ENCODE measurements at places on chromosomes 7 and 10.

- no peak for DNase-seq
Measured at GRCh38 chr7:158268816-158269535, 318.6 kb downstream of the PTPRN2 start.

DNA sequence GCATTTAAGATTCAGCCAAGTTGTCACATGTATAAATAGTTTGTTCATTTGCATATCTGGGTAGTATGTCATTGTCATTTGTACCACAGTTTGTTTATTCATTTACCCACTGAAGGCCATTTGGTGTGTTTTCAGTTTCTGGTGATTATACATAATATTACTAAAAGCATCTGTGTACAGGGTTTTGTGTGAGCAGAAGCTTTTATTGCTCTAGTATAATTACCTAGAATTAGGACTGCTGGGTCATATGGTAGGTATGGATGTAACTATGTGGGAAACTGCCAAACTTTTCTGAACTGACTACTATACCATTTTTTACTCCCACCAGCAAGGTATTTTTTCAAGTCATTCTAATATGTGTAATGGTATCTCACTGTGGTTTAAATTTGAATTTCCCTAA is 584.0 kb upstream of the GHITM start:
- DNase-seq: no peak

GRCh38 chr7:31327071-31327470 is 13.5 kb downstream of the NEUROD6 start:
- no peak for DNase-seq

- DNase-seq: no peak
Measured at GRCh38 chr7:96111405-96111804, 210.5 kb downstream of the SLC25A13 start.

- no peak for DNase-seq
Measured at GRCh38 chr7:13551503-13551902, 438.0 kb downstream of the ETV1 start.

DNA sequence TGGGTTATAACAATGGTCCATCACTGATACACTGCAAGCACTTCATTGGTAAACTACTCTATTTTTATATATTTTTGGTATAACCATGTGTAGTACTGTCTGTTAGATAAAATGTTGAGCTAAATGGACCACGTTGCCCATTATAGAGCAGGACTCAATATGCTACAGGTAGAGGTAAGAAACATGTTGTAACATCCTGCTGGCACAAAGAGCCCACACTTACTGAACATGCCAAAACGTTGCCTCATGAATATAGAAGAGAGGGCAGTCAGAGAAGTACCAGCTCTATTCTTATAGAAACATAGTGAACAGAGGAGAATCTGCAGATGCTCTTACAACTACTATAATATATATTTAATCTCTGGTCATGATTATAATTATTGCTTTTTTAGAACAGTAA is 18.4 kb upstream of the MET start:
- no peak for DNase-seq

DNA sequence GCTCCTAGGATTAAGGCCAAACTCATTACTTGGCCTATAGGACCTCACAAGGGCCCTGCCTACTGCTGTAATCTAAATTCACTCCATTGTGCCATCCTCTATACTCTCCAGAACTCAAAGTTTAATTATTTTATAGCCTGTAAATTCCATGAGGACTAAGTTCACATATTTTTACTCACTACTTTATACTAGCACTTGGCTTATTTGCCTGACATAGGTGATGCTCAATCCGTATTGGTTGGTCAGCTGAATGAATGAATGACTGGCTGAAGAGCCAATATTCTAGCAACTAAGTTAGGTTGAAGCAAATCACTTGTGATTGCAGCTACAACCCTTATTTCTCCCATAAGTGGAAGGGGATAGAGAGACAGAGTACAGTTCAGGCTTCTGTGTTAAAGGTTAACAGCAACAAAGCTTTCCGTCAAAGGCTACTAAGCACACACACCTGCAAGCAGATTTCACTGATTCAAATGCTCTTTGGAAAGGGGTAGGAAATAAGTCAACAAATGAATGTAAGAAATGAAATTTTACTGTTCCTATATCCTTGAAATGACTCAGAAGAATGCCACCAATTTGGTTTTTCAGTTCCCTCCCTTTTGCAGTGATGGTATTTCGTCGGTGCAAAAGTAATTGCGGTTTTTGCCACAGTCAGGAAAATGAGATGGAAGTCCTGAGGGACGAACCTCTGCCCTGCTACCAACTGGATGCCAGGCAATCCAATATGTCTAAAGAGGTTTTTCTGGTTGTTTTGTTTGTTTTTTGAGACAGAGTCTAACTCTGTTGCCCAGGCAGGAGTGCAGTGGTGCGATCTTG is 120.7 kb downstream of the COL28A1 start:
- no peak for DNase-seq

DNA sequence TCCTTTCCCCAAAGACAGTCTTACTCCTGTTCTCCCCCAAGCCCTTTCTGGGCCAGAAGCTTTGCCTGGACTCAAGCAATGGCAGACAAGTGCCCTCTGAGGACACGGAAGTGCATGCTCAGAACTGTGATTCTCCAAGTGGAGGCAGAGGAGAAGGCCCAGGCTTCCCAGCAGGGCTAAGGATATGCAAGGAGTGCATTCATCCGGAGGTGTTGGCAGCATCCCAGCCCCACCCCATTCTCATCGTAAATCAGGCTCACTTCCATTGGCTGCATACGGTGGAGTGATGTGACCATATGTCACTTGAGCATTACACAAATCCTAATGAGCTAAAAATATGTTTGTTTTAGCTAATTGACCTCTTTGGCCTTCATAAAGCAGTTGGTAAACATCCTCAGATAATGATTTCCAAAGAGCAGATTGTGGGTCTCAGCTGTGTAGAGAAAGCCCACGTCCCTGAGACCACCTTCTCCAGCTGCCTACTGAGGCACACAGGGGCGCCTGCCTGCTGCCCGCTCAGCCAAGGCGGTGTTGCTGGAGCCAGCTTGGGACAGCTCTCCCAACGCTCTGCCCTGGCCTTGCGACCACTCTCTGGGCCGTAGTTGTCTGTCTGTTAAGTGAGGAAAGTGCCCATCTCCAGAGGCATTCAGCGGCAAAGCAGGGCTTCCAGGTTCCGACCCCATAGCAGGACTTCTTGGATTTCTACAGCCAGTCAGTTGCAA is 1.4 kb upstream of the RBP3 start:
- DNase-seq: no peak

DNA sequence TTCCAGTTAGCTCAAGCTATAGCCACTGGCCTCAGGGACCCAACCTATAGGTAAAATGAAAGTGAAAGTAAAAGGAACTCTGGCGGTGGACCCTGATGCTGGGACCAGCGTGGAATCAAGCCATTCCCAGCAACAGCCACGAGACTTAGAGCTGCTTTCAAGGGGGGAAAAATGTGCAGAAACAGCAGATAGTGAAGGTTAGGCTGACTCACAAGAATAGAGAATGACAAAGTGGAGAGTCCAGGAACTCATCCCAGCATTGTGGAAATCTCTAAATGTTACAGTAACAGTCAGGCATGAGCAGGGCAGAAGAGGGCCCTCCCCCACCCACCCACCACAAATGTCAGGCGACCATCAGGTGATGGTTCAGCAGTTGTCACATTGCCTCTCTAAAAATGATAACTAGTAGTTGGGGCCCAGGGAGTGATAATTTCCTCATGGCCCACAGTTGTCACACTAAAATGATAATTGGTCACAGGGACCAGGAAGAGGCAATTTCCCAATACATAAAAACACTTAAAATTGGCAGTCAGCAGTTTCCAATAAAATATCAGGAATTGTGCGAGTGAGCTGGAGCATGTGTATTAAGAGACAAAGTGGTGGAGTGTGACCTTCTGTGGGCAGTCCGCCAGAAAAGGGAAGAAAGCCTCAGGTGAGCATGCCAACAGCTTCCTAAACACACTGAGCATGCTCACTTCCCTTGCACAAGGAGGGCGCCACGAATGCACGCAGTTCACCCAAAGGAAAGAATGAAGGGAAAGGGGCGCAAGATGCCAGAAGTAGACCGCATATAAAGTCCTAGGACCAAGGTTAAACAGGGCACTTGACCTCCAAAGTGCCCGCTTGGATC is 129.8 kb upstream of the PPP1R3A start:
- no peak for DNase-seq

DNA sequence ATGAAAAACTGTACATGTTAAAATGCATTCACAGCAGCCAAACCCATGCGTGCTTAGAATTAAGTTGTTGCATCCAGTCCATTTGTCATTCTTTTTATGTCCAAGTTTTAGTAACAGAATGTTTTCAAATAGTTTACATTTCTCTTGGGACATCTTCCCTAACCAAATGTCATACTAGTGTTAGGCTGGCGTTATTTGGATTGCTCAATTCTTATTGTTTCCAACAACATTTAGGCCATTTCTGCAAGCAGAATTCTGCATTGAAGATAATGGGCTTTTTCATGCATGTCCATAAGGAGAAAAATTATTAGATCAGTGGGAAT is 203.0 kb downstream of the HIBADH start:
- no peak for DNase-seq

GRCh38 chr10:4809156-4809555 is 16.9 kb upstream of the AKR1E2 start:
- DNase-seq: no peak

DNA sequence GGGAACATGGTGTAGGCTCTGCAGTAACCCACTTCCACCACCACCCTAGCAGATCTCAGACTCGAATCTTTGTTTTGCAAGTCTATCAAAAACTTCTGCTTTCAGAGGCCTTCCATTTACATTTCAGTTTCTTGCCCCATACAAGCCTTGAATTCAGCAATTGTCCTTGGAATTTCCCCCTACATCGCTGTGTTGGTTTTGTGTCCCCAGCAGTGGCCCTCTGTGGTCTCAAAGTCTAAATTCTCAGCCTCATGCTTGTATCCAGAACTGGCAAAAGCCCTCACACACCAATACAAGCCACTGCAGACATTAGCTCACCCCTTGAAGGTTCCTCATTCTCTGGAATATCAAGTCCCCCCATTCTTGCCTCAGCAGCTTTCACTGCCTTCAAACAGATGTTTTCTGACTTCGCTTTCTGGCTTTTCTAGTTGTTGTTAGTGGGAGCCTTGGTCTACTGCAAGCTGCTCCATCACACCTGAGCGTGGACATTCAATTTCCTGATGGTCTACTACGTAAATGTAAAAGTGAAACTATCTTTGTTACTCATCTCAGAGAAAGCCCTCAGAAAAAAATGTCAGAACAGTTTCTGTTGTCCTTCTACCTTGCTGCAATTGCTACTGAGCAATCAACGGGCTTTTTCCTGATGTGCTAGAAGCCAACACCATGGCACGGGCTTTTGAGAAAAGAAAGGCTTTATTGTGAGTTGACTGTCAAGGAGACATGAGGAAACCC is 1.8 kb upstream of the NUB1 start:
- no peak for DNase-seq

GRCh38 chr7:30549931-30550493 is 44.7 kb upstream of the GARS1 start:
- DNase-seq: no peak

DNA sequence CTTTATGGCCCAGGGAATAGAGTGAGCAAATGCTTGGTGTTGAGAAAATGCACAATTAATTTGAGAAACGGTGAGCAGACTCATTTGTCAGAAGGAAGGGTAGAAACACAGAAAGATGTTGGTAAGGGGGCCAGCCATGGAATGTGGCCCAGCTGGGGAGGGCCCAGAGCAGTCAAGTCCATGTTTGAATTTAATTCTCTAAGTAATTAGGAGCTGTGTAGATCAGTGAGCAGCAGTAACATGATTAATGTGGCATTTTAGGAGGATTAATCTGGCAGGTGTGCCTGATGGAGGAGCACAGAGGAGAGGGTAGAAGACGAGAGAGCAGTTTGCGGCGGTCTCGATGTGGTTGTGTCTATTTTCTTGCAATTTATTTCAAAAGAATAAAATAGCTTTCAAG is 218.7 kb downstream of the FRMD4A start:
- DNase-seq: no peak

GRCh38 chr10:106384496-106384895 is 780.0 kb downstream of the SORCS1 start:
- DNase-seq: no peak

DNA sequence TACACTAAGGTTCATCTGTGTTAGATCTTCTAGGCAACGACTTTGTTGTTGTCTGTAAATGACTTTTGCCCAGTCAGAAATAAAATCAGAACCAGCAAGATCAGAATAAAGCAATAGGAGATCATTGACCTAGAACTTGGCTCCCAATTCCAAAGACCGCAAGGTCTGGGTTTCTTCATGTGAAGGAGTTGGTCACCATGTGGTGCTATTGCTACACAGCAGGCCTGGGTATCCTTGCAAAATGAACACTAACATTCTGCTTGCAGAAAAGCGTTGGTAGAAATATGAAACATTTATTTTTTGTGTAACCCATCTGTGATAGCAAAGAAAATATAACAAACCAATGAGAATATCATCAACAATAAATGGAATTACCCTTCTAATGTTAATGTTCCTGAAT is 831.0 kb downstream of the NXPH1 start:
- no peak for DNase-seq

- DNase-seq: no peak
Measured at GRCh38 chr10:47397256-47397655, 13.2 kb upstream of the ZNF488 start.

DNA sequence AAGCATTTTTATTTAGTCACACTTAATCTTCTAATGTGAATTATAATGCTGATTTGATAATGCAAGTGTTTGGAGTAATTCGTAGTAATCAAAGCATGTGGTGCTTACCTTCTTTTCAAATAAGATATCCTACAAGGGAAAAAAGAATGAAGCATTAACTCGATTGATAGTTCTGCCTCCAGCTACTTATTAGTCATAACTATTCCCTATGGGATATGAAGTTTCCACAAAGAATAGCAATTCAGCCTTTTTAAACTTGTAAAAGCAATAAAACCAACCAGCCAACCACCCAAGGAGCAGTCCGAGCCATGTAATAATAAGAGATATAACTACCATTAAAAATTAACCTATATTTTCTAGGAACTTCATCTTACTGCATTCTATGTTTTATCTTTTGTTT is 11.6 kb downstream of the COL28A1 start:
- DNase-seq: no peak

DNA sequence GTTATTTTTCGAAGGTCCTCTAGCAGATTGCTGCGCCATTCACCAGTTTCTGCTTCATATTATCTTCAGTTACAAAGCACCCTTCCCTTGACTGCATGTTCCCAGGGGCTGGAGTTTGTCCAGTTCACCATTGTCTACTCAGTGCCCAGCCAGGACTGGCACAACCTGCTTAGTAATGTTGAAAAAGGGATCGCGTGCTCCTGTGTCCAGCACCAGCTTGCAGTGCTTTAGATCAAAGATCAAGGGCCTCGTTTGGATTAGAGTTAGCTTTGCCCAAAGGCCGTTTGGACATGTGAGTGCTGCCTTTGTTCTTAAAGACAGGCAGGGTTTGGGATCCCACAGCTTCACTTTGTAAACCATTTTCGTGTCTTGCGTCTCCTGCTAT is 867 bp downstream of the ATP6V0E2 start:
- DNase-seq: no peak

- DNase-seq: no peak
Measured at GRCh38 chr7:44541028-44541869, at the start of gene NPC1L1. NPC1L1 (minus strand) TSS chr7:44541330; CDS start chr7:44541259, 71 bp downstream.

DNA sequence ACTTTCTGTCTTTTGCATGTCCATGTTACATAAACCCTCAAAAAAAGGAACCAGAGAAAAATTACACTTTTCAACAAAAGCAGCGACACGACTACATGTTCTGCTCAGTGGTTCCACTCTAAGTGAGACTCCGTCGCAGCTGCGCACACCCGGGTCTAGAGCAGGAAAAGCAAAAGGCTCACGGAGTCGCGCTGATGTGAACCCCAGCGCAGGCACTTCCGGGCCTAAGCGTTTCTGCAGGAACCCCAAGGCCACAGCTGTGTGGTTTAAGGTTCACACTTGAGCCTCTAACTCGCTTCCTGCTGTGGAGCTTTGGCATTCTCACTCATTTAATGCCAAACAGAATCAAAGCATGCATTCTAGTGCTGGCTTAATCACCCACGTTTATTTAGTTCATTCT is 240.3 kb downstream of the DNAJB6 start:
- DNase-seq: no peak
